ENCODE measurements at places on chromosomes 12 and 14.

- DNase-seq, result no peak
Observed at GRCh38 chr12:54141431-54142113, 47.2 kb downstream of the SMUG1 start.

- no peak for DNase-seq
Observed at GRCh38 chr12:67750513-67751183, 102.1 kb downstream of the DYRK2 start.

GRCh38 chr12:10701131-10701681 lies 21.9 kb downstream of the YBX3 start:
- DNase-seq, result no peak

DNA sequence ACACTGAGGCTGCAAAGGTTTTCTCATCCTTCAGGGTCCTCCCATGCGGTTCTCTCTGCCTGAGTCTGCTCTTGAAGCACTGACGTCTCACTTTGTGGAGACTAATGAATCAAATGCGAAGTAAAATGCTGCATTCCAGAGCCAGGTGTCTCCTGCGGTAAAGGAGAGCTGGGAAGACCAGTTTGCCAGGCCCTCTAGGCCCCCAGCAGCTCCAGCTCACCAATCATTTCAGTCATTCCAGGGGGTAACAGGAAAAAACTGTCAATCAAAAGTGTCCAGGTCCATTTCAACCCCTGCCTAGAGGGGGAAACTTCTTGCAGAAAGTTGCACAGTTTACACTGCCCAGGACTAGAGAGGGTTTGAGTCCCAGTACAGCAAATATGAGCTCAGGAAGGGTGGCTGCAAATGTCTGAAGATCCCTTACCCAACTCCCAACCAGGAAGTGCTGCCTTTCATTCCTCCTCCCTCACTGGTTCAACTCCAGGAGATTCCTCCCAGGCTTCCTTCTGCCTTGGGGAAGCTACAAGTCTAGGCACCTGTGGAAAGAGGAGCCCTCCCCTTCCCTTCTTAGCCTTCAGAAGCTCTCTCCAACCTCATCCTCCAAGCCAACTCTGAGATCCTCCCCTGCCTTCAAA lies 2.7 kb upstream of the NXPH4 start:
- DNase-seq, result no peak

DNA sequence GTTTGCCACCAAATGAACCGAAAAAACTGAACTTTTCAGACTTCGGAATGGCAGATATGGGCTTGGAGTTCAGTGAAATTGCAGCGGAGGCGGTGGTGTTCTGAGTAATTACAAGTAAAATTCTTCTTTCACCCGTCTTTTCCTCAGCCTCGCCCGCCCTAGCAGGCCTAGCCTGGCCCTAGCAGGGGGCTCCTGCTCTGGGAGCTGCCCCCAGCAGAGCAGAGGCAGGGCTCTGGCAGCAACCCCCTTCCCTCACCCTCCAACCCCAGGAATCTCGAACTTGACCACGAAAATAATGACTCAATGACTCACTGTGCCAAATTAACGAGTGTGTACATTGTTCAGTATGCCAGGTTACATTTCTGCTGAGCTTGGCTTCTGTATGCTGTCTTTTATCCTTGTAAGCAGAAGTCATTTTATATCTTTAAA lies 1.1 kb downstream of the PAPLN start:
- DNase-seq, result no peak

DNA sequence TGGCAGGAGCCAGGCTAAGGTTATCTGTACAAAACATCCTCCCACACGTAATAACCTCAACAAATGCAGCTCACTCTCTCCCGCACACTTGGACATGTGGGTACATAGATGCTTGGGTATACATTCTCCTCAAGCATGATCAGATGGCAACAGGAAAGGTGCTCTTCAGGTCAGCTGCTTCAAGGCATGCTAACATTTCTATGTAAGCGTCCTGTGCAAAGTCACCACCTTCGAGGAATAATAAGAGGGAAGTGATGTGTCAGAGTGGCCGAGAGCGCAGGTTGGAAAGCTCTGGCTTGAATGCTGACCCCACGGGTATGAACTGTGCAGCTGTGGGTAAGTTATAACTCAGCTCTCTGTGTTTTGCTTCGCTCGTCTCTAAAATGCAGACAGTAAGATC lies 24.2 kb upstream of the SLC6A12 start:
- no peak for DNase-seq

- DNase-seq, result no peak
Observed at GRCh38 chr12:47742253-47742825, 16.3 kb downstream of the RAPGEF3 start.

DNA sequence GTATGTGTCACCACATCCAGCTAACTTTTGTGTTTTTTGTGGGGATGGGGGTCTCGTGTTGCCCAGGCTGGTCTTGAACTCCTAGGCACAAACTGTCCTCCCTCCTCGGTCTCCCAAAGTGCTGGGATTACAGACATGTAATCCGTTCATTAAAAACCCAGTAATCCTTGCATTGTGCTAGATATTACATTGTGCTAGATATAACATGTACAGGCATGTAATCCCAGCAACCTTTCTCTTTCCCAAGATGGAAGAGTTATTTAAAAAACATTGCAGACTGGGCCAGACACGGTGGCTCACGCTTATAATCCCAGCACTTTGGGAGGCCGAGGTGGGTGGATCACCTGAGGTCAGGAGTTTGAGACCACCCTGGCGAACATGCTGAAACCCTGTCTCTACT lies 19.7 kb downstream of the ELK3 start:
- DNase-seq, result no peak

DNA sequence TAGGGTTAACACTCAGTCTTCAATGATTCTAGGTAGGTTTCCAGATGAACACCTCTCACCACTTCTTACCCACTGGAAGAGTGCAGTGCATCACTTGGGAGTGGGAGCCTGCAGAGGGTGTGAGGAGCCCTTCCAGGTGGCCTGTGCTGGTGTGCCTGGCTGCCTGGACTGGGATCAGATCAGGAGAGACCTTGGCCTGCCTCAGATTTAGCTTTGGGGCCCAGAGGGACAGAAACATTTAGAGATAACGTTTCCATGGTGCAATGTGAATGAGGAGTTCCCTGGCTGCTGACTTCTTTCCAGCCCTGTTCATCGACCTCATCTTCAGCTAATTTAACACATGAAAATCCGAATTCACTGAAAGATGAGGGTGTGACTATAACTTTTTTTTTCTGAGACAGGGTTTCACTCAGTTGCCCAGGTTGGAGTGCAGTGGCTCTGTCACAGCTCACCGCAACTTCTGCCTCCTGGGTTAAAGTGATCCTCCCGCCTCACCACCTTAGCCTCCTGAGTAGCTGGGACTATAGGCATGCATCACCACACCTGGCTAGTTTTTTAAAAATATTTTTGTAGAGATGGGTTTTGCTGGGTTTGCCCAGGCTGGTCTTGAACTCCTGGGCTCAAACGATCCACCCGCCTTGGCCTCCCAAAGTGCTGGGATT lies 53.6 kb downstream of the SUSD6 start:
- no peak for DNase-seq
